HuH-7.5 (cell line): ENCODE measurements at places on chromosomes 13 and 19.

GRCh38 chr13:98478189-98479129, 98.4 kb downstream of the STK24 start:
- DNase-seq: no peak

DNA sequence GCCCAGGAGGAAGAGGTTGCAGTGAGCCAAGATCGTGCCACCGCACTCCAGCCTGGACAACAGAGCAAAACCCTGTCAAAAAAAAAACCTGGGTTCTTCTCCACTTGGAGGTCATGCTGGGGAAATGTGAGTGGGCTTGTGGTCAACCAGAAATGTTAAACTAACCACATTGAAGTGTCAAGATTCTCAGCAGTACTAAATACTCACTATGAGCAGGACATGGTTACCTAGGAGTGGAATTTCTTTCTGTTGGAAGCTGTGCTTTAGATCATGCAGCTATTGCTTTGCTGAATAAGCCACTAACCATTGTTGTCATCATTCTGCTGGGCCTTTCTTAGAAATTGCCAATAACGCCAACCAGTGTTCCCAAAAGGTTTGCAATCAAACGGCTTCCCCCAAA, 253.3 kb upstream of the TSHZ3 start:
- DNase-seq: no peak

DNA sequence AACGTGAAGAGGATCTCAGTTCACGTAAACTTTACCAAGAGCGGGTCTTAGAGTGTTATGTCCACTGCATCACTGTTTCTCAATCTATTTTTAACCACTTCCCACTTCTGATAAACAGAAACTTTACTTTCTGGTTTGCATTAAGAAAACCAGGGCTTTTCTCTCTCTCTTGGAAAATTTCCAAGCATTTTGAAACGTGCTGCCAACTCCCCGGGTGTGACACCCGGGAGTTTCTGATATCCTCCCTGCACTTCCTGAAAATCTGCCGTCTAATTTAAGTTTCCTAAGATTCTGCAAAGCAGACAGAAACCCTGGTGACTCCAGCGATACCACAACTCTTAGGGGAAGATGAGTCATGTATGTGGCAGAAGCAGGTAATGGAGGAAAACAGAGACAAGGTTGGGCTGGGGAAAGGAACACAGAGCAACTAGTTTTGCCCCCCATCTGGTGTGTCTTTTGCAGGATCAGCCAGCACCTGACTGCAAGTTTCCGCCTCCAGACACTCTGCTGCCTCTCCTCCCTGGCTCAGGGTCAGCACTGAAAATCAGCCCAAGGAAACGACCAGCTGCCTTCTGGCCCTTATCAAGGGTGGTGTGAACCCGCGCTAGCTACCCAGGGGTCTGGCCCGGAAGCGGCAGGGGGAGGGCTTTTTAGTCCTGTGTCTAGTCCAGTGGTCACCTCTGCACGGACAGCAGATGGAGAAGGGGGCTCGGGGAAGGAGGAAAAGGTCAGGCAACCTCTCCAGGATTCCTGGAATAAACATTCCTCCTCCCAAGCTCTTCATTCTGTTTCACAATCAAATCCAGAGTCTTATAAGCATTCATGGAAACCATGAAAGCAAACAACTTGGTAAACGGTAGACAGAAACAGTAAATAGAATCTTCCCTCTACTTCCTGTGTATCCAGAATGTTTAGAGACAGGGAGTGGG, 11.3 kb upstream of the FFAR2 start:
- DNase-seq: no peak

DNA sequence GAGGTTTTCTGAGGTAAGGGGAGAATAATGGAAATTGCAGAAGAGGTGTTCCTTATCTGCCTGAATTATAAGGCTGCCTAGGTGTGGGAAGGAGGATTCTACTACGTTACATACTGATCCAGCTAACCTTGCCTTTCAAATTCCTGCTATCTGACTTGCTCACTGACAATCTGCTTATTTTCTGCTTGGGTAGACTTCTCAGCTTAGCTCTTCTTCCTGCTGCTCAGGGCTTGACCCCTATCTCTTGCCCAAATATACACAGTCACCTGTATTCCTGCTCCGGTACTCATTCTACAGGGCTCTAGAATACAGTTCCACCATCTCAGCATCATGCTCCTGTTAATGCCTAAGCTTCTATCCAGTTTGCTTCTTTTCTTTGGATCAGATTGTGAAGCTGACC, 1607.6 kb downstream of the OLFM4 start:
- DNase-seq: no peak

GRCh38 chr13:47603365-47603764, 397.7 kb downstream of the SUCLA2 start:
- DNase-seq: no peak

DNA sequence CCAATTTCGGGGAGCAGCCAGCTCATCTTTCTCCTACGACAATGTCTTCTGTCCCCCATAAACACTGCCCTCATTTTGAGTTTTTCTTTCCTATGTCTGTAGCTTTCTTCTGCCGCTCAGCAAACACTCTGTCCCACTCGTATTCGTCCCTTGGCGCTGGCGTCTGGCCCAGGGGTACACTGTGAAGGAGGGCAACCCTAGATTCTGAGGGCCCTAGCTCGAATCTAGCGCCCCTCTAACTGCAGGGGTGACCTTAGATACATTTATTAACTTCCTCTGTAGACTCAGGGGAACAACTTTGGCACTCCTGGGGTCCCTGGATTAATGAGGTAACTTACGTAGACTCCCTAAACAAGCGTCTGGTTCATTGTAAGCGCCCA, 677 bp upstream of the LRCH1 start:
- DNase-seq: no peak

DNA sequence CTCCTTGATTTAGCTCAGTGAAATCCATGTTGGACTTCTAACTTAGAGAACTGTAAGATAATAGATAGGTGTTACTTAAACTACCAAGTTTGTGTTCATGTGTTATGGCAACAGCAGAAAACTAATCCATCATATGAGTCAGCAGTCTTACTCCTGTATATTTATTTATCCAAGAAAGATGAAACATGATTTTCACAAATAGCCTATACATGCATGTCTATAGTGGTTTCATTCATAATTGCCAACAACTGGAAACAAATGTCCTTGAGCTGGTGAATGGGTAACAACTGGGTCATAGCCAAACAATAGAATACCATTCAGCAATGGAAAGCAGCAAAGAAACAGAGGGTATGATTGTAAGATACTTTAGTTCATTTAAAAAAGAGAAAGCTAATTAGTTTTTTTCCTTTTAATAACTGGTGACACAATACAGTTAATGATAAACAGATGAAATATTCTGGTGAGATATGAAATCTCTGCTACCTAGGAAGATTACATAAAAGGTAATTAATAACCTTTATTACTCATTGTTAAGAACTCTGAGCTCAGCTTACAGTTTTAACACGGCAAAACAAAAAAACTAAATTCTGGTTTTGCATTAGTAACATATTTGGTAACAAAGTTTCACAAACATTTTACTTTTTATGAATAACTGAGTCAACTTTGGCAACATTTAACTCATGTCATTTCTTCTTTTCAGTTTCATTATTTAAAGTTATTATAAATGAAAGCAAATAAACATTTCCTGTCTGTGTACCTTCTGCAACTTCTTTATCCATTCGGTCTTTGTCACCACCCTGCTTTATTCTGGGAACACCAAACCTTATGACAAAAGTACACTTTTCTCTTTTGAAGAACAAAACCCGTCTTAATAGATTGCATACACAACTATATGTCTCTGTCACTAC, 181.3 kb downstream of the LIG4 start:
- DNase-seq: no peak

DNA sequence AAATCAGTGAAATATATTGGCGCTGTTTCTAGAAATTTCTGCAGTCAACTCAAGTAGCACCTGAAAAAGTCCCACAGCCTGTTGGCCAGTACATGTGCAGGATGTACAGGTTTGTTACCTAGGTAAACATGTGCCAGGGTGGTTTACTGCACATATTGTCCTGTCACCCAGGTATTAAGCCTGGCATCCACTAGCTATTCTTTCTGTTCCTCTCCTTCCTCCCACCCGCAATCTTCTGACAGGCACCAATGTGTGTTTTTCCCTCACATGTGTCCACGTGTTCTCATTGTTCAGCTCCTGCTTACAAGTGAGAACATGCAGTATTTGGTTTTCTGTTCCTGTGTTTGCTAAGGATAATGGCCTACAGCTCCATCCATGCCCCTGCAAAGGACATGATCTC, 13.1 kb upstream of the SCEL start:
- no peak for DNase-seq

DNA sequence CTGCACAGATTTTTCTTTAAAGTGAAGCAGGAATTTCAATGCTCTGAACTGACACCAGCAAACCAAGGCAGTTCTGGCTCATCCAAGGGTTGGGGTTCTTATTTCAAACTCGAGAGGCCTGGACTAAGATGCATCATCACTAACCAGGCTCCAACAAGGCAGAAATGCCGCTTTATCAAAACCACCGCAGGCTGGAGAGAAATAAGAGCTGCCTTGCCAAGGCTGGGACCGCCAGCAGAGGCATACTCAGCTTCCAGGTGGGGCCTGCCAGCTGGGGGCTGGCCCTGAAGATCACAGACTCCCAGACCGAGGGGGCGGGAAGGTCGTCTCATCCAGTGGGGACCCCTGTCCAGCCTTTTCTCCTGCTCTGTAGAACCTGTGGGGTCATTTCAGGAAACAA, 37.4 kb upstream of the GAS6 start:
- DNase-seq: no peak

DNA sequence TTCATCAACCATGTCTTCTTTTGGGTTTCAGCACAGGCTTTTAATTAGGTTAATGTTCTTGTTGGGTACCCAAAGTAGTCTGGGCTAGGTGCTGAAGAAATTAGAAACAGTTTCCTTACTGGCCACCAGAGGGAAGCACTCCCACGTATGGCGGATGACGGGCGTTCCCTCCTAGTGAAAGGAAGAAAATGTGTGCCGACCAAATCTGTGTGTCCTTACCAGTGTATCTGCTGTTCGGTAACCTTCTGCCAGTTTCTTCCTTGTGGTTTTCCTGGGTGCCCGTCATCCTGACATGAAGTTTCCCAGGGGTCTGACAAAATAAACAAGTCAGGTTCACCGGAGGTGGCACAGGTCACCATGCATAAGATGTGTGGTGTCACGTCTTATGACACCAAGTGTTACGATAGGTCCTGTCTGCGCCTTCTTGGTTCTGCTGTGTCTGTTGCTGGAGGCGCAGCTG, 6.0 kb upstream of the WDR88 start:
- DNase-seq: peak; percentile 77

GRCh38 chr19:54023191-54023590, 31.8 kb downstream of the CACNG6 start:
- no peak for DNase-seq

GRCh38 chr13:109318945-109319590, 467.3 kb downstream of the IRS2 start:
- no peak for DNase-seq

GRCh38 chr19:16262618-16263017, 62.0 kb upstream of the KLF2 start:
- DNase-seq: peak; percentile 89

DNA sequence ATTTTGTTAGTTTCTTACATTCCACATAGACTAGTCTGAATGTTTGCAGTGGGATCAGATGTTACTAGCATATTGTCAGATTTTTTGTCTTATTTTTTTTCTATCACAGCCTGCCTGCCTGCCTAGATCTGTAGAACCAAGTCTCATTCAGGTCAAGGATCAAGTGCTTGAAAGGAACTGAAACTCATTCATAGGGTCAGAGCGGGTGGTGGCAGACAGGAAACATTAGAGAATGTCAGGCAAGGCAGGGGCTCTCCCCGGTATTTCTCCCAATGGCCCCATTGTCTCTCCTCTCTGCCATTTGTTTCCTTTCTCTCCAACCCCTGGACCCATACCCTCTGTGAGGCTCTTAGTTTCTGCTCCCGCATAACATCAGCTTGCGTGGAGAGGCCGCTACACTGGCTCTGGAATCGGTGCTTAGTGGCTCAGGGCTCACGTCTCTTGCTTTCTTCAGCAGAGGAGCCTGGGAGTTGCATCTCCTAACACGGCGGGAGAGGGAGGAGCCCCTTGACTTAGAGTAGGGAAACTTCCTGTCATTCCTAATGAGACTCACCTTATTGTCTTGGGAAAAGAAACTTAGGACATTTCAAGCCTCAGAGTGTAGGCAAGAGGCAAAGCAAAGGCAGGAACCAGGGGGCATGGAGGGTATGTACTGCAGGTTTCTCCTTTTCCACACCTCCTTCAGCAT, 35.6 kb upstream of the SPATA13 start:
- no peak for DNase-seq

DNA sequence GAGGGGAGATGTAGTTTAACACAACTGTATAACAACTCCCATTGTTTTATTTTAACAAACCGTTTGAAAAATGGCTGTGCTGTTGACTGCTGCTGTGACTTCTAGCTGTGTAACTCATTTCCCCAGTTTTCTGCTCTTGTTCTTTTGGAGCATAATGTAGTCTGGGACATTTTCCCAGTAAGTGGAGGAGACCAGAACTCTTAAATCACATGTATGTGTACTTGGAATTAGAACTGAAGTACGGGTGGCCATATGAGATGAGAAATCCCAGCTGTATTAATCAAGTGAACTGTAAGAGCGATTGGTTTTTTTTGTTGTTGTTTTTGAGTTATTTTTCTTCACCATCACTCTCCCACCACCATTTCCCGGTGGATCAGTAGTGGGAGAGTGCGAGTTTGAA, 49.4 kb upstream of the RNF113B start:
- DNase-seq: no peak

- DNase-seq: no peak
These were observed 57.3 kb upstream of the TPM4 start for GRCh38 chr19:16018801-16019551.

DNA sequence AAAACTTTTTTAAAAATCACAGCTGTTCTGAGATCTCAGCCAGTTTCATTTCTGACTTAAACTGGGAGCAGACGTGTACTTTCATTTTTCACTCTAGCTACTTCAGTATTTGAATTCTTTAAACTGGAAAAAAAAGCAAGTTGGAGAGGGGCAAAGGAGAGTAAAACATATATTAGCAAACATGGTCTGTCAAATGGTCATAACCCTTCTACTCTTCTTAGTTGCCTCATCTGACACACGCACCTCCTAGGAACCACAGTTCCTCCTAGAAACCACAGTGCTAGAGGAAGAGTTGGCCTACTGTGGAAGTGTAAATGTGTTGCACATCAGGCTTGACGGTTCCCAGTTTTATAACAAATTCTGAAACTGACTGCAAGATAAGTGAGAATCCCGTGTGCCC, 47.2 kb downstream of the TM9SF2 start:
- no peak for DNase-seq

GRCh38 chr13:99104396-99104795, 96.3 kb upstream of the UBAC2 start:
- DNase-seq: no peak

DNA sequence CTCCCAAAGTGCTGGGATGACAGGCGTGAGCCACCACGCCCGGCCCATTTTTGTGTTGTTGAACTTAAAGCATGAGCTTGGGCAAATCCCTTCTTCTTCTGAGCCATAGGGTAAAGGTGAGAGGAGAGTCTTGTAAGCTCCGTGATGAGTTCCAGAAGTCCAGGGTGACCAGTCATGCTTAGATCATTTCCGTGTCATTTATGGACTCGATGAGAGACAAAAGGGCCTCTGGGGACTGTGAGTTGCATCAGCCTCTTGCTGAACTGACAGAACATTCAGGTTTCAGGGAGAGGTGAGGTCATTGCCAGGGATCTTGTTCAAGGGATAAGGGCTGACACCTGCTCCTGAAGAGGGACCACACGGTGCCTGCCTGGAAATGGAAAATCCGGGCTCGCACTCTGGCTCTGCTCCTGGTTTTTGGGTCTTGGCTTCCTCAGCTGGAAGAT, 53.6 kb downstream of the GADD45B start:
- DNase-seq: peak; percentile 66
